ENCODE measurements at places on chromosomes 3 and 15.

- DNase-seq = no peak
These were observed 175.4 kb downstream of the SUCNR1 start for GRCh38 chr3:152048831-152049230.

GRCh38 chr15:43204016-43204901 lies 16.6 kb downstream of the EPB42 start:
- DNase-seq = peak; percentile 73

DNA sequence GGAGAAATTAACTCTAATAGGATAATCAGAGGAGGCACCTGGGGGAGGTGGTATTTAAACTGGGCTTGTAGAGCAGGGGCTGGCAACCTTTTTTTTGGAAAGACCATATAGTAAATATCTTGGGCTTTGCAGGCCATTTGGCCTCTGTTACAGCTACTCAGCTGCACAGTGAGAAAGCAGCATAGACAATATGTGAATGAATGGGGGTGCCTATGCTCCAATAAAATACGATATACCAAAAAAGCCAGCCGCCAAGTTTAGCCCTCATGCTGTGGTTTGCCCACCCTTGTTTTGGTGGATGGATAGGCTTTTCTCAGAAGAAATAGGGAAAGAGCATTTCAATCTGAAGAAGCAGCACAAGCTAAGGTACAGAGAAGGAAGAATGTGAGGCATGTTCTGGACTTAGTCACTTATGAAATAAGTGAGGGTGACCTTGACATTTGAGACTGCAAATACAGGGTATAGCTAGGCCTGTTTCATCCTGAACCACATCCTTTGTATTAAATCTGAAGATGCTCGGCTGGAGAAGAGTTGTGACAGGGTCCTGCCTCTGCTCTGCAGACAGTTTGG lies 131.0 kb upstream of the NR2E3 start:
- no peak for DNase-seq

DNA sequence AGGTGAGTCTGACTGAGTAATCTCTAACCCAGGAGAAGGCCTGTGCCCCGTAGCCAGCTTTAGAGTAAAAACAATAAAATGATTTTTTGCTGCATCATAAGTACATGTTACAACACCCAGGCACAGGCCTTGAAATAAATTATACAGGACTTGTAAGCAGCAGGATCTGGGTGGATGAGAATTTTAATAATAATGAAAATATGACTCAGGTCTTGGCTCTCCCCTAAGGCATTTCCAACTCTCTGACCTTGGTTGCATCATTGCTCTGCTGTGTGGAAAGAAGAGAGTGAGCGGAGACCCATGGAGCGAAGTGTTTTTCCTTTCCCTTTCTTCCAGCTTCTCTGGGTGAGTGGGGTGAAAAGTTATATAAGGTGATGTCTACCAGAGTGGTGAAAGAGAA lies 44.6 kb downstream of the EOMES start:
- peak; percentile 71 for DNase-seq

Data from hepatic stellate cell (primary cell).